GOT3 (cell line): ENCODE measurements at places on chromosomes 3 and 15.

DNA sequence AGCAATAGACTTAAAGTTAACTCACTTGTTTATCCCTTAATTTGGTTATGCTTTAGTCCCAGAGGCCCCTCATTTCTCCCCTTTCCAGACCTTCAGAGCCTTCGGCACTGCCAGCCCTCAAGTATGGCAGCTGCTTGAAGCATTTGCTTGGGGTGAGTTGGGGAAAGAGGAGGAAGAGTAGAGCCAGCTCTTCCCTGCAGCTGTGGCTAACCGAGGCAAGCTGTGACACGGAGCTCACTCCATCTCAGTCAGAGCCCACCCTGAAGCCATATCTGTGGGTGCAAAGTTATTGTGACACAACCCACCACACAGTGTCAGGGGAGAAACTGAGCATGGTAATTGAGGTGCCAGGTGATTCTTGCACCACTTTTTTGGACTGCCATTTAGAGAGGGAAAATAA is 66.1 kb downstream of the FILIP1L start:
- DNase-seq = no peak

- DNase-seq = no peak
These were observed 828.2 kb upstream of the CFAP20DC start for GRCh38 chr3:59878038-59878427.

DNA sequence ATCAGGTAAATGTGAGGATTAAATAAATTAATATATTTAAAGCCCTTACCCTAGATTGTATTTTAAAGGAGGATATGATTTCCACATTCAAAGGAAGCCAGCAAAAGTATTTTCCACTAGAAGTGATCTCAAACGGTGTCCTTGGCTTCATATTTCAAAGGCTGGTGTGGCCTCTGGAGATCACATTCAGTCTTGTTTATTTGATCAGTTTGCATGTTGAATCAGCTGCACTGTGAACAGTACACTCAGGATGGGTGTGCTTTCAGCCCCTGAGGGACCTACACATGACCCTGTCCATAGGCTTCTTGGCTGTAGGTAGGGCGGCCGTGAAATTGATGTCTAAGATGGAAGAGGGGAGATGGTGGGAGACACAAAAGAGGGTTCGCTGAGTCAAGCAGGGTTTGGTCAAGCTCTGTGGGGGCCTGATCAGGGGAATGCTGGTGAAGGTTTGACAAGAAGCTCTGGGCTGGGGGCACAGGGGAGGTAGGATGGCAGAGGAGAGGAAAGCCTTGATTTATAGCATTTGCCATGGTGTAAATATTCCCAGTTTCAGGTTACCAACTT is 21.9 kb downstream of the CYP8B1 start:
- DNase-seq = no peak

- no peak for DNase-seq
These were observed 9.3 kb downstream of the COLQ start for GRCh38 chr3:15512166-15512565.

DNA sequence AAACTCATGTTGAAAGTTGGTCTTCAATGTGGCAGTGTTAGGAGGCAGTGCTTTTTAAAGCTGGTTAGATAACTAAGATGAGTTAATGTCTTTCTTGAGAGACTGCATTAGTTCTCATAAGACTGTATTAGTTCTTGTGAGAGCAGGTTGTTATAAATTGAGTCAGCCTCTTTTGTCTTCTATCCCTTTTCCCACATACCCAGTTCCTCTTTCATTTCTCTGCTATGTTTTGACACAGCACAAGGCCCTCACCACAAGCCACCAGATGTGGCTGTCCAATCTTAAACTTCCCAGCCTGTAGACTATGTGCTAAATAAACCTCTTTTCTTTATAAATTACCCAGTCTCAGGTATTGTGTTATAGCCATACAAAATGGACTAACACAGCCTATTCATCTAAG is 94.6 kb upstream of the SNTN start:
- no peak for DNase-seq

DNA sequence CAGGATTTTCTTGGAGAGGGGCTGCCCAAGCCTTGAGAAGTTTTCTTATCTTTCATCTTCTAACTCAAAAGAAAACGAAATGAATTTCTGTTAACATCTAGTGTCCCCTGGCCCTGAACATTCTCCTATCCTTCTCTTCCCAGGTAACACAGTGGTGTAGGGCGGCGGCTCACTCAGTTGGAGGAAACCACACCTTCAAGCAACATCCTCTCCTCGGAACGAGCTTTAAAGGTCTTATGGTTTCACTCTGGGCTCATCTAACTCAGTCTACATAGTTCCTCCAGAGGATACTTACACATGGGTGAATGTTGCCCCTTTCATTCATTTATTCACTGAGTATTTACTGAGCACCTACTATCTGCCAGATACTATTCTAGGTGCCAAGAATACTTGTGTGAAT is 31.0 kb upstream of the KLHL6 start:
- DNase-seq = no peak

GRCh38 chr3:161700998-161701397 is 204.4 kb downstream of the OTOL1 start:
- no peak for DNase-seq

DNA sequence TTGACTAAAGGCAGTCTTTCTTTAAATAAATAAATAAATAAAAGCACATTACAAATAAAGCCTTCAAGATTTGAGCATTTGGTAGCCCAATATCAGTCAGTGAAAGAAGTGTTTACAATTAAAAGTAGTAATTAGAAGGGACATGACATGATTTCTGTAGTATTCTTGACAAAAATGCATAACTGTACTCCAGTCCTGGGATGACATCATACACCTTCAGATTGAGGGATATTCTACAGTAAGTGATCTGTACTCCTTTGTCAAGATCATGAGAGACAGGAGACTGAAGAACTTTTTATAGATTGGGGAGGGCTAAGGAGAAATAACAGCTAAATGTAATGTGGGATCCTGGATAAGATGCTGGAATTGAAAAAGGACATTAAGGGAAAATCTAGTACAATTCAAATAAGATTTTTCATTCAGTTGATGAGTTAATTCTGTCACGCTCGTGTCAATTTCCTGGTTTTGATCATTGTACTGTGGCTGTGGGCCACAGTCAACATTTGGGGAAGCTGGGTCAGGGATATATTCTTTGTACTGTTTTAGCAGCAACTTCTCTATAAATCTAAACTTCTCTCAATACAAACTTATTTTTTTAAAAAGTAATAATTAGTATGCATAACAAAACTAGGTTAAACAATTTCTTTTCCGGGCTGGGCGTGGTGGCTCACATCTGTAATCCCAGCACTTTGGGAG is 314.8 kb downstream of the PTPRG start:
- no peak for DNase-seq

DNA sequence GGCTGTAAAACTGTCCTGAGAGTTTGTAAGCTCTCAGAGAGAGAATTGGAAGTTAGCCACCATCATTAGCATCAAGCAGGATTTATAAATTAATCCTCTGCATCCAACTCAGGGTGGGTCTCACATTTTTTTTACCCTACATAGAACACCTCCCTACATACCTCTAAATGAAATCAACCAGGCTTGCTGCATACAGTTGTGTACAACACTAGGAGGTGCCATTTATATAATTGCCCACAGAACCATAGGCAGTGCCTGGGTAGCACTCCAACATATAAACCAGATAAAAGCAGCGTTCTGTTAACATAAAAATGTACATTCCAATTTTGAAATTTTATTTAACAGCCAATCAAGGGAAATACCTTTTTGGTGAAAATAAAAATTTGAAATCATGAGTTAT is 48.2 kb upstream of the SELENOK start:
- DNase-seq = no peak

DNA sequence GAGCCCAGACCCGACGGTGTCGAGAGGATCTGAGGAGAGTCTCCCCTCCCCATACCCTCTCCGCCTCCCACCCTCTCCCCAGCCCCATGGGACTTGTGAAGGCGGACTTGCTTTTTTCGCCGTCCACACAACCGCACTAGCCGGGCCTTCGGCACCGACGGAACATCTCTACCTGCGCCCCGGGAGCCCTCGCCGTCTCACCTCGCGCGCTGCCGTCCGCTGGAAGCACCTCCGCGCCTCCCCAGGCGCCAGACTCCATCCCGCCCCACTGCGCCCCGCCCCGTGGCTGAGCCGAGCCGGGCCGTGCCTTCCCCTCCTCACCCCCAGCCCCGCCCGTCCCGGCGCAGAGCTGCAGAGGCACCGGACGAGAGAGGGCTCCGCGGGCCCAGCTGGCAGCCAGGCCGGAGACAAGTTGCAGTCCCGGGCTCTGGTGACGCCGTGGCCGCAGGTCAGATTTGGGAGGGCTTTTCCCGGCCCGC is at the start of the genes DUOX1 and DUOXA1:
DUOX1 (plus strand) TSS at position 344 of the 479 bp plus-strand sequence. CDS start 1,973 bp downstream, outside the sequence.
DUOXA1 (minus strand) TSS at position 229 of the 479 bp plus-strand sequence. CDS start 6,865 bp downstream, outside the sequence.
- no peak for DNase-seq

- DNase-seq = no peak
These were observed 212.5 kb downstream of the EPHB1 start for GRCh38 chr3:135007607-135008006.

GRCh38 chr3:174158674-174159073 is 700.5 kb upstream of the NAALADL2 start:
- no peak for DNase-seq

DNA sequence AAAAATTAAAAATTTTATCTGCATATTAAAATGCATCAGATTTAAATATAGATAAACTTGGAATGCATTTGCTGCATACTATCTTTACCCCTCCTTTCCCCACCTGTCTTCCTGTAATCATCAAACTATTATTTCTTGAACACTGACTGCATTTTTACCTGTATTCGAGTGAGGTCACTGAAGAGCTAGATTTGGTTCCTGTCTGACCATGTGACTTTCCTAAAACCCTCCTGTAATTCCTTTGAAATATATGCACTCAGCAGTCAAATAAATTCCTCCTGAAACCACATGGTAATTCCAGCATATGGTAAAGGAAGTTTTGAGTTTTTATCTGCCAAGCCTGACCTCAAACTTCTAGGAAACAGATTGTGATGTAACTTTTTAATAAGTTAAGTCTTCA is 445.6 kb upstream of the FRG2C start:
- no peak for DNase-seq

GRCh38 chr3:115855911-115856310 is 232.6 kb downstream of the GAP43 start:
- DNase-seq = no peak

GRCh38 chr15:66400351-66400774 is 13.7 kb downstream of the MAP2K1 start:
- DNase-seq = no peak

GRCh38 chr3:178126686-178127085 is 409.6 kb upstream of the KCNMB2 start:
- no peak for DNase-seq

DNA sequence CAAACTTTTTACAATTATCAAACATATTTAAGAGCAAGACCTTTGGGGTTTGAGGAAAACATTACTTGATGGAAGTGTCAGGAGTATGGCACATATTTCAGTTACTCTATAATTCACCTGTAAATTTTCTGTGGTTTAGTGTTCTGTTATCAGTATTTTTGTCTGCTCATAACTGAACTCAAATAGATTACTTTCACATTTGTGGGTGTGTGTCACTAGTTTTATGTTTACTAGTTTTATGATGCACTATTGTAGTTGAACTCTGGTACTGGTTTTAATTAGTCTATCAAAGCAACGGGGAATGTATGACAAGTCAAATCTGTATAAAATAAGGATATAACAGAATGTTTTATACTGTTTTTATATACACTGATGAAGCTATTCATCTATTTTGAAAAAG is 27.2 kb downstream of the OXSM start:
- DNase-seq = no peak

DNA sequence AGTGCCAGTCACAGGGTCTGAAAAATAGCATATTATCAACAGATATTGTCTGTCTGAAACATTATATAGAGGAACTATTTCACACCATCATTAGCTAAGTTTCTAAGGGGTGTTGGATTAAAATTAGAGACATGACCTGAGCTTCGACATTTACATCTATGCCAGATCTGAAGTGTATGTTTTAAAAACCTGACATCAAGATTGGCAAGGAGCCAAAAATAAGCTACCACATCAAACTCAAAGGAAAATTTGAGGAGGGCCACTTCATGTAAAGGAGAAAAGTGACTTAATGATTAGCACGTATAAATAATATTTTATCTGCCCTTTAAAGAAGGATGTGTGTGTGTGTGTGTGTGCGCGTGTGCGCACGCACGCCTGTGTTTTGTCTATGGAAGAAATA is 752.0 kb upstream of the GRM7 start:
- no peak for DNase-seq

- DNase-seq = no peak
These were observed 33.3 kb upstream of the MRPS22 start for GRCh38 chr3:139310474-139310933.

- no peak for DNase-seq
These were observed 4.2 kb downstream of the NCKIPSD start for GRCh38 chr3:48681541-48681880.

GRCh38 chr3:115272036-115272824 is 125.1 kb upstream of the ZBTB20 start:
- no peak for DNase-seq

- no peak for DNase-seq
These were observed 230.4 kb upstream of the CHRM5 start for GRCh38 chr15:33737687-33738601.

DNA sequence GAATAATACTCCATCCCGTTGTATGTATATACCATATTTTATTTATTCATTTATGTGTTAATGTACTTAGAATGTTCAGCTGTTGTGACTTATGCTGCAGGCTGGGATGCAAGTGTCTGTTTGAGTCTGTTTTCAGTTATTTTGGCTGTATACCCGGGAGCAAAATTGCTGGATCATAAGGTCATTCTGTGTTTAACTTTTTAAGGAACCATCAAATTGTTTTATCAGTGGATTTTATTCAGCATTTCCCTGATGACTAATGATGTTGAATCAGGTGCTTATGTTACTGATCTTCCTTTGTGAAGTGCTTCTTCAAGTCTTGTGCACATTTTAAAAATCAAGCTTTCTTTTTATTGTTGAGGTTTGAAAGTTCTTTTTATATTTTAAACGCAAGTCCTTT is 118.1 kb downstream of the SLC25A26 start:
- no peak for DNase-seq

GRCh38 chr3:32432045-32432710 is 40.5 kb downstream of the CMTM7 start:
- DNase-seq = no peak

DNA sequence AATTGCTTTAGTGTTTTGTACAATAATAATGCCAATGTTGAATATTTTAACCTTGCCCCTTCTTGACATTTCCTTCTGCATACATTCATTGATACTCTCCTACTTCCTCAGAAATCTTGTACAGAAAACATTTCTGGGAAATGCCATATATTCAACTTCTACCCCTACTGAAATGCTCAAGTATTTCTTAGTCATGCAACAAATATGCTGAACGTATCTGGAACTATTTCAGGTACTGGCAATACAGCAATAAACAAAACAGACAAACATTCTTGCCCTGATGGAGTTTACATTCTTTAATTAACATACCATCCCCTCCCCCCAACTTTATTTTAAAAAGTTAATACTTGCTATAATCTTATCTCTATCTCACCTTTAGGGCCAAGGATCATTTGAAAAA is 147.2 kb downstream of the STAG1 start:
- DNase-seq = no peak

- DNase-seq = no peak
These were observed 29.4 kb downstream of the STARD5 start for GRCh38 chr15:81294516-81294880.
